ENCODE measurements at places on chromosomes 16 and 17.

DNA sequence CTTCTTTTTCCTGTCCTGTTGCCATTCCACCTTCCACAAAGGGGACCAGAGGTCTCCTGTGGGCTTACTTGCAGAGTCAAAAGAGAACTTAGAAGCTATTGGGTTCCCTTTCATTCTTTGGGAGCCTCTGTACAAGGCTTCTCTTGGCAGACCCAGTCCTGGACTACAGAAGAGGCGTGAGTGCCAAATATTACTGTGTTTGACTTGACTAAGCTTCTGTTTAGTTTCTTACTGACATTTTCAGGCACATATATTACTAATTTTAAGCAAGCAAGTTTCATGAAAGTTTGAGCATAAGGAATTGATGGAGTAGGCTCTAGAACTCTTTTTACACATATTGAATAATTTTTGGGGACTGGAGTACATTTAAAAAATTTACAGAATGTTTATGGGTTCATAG is 254.4 kb downstream of the HAPSTR1 start:
- DNase-seq: no peak

DNA sequence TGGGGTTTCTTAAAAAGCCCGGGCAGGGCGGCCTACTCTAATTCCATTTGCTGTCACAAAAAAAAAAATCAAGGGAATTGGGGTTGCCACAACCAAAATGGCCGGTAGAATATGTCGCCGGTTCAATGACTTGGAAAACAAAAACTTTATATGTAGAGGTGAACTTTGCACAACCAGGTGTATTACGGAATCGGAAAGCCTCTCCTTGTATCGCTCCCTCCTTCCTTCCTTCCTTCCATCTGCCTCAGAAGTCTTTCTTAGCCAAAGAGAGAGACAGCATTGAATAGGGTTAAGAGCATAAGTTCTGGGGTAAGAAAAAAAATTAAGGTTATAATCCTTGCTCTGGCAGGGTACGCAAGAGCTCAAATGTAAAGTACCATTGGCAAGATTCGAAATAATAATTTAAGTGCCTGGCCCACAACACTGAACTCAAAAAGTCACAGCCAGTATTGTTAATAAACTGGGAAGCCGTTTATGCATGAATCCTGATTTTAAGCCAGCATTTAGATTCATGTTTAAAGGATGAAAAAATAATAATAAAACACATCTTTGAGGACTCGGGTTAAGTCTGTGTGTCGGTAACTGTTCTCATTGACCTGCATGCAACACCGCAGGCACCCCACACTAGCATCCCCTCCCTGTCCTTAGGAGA is 522 bp upstream of the GLG1 start:
- DNase-seq: no peak

- no peak for DNase-seq
These were observed 82.2 kb downstream of the HELZ start for GRCh38 chr17:67162771-67163170.

GRCh38 chr16:46618516-46618915 is 2.7 kb downstream of the SHCBP1 start:
- DNase-seq: no peak

DNA sequence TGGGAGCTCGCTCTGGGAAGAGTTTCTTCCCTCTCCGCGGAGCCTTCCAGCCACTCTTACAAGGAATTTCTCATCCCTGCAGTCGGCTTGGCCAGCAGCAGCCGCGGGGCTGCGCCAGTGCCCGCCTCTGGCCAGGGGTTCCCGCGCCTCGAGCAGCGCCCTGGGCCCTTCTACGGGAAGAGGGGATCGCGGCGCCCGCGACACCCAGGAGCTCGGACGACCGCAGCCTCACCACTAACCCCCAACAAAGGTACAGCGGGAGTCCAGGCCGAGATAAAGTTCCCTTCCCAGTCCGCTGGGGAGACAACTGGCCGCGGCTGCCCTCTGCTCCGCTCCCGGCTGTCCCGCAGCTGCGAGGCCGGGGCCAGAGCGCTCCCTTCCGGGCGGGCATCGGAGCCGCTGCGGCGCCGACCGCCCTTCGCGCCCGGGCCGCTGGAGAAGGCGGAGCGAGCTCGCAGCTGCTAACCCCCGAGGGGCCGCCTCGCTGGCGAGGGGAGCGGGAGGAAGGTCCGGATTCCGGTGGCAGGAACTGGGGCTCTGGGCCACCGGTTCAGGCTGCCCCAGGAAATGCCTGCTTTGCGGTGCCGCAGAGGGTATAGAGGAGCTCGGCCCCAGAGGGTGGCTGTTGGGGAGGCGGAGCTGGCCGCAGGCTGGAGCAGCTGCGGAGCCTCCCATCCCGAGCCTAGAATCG is 3.6 kb upstream of the HS3ST3B1 start:
- DNase-seq: no peak

DNA sequence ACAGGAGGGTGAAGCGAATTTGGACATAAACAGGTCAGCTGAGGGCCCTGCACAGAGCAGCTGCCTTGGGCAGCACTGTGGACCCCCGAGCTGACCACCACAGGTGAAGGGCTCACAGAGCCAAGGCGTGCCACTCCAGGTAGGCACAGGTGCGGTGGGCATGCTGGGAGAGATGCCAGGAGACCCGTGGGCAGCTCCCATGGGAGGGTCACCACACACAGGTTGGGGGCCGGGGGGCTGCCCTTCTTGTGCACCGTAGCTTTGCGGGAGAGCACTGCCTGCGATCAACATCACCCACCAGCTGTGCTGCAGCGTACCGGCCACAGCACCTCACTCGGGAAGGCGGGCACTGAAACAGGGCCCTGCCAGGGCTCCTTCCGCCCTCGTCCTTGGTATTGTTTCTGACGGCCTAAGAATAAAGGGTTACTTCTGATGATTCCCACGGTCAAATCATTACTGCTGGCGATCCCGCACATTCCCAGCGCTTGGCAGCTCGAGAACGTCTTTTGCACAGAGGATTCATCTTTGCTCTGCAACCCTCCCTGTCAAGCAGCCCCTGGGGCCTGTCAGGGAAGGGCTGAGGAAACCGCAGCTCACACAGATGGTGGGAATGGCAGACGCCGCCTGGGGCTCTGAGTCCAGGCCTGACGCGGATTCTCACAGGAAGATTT is 181.7 kb downstream of the BANP start:
- DNase-seq: no peak

DNA sequence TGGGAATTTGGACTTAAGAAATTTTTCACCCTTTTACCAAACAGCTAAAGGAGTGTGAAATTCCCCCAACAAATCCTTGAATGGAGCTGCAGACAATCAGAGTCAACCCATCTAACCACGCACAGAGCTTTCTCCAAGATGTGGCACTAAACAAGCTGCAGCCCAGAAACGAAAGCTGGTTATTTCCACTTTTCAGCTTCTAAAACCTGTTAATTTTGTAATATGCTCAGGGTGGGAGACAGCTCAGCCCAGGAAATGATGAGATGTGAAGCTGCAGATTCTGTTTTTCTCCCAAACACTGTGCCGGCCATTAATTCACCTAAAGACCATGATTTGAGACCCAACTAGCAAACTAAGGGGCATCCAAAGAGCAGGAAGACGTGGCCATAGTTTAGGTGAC is 33.2 kb upstream of the ABR start:
- no peak for DNase-seq

GRCh38 chr16:49183911-49184310 is 97.7 kb downstream of the CBLN1 start:
- DNase-seq: peak; percentile 23

DNA sequence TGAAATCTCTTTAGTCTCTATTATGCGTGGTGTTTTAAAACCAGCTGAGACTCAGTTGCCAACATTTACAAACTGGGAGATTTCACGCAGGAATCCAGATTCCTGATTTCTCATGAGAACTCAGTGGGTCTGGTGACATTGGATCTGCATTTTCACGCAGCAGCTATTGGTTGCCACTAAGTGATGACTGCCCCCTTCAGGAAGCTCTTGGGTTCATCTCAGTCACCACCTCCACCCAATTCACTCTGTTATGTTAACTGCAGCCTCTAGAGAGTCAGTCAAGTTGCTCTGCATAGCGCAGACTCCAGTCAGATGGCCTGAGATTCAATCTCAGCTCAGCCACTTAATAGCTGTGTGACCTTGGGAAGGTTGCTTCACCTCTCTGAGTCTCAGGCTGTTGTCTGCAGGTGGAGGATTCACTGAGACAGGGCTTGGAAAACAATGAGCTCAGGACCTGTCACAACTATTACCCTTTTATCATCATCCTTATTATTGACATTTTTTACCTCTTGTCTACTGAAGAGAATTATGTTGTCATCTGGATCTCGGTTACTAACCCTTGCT is 6.4 kb downstream of the SHISA9 start:
- DNase-seq: peak; percentile 26

DNA sequence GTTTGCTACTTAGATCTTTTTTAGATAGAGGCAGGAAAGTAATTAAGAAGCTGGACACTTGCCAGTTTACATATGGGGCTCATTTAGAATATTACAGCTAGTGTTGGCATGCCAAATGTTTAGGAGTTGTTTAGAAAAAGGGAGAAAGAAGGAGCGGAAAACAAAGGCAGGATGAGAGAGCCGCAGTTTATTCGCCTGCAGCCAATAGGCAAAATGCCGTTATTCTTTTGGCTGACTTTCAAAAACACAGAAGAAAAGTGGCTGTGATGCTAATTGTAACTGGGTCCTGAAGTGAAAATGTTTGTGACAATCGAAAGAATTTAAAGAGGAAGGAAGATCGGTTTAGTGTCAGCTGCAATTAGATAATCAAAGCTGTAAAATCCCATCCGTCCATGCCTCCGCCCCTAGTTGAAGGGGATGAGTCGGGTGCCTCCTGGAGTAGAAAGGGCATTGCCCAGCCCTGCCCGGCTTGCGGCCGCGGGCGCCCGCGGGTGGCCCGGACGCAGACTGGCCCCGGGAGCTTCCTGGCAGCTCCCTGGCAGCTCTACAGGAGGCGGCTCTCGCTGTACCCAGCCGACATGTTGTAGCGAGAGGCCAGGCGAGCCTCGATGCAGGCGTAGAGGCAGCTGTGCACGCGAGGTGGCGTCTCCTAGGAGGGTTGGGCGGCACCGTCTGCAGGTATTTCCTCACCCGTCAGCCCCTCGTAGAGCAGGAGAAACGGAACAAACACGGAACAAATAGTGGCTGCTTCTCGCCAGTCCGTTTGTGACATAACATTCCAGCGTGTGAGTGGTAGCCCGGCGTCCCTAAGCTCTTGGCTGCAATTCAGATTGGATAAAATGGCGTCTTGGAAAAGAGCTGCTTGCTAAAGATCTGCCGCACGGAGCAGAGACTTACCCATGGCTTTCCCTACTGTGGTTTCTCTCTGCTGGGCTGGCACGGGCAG is 82.2 kb downstream of the TNRC6C start:
- DNase-seq: no peak

GRCh38 chr17:34990921-34991365 is 10.6 kb downstream of the LIG3 start:
- no peak for DNase-seq

GRCh38 chr17:79657036-79657435 is 46.2 kb upstream of the RBFOX3 start:
- DNase-seq: no peak

GRCh38 chr16:22721511-22722100 is 92.4 kb upstream of the HS3ST2 start:
- no peak for DNase-seq

- no peak for DNase-seq
These were observed 6.2 kb downstream of the CBX4 start for GRCh38 chr17:79833110-79833450.

- DNase-seq: no peak
These were observed 29.4 kb downstream of the HMOX2 start for GRCh38 chr16:4505356-4506147.

DNA sequence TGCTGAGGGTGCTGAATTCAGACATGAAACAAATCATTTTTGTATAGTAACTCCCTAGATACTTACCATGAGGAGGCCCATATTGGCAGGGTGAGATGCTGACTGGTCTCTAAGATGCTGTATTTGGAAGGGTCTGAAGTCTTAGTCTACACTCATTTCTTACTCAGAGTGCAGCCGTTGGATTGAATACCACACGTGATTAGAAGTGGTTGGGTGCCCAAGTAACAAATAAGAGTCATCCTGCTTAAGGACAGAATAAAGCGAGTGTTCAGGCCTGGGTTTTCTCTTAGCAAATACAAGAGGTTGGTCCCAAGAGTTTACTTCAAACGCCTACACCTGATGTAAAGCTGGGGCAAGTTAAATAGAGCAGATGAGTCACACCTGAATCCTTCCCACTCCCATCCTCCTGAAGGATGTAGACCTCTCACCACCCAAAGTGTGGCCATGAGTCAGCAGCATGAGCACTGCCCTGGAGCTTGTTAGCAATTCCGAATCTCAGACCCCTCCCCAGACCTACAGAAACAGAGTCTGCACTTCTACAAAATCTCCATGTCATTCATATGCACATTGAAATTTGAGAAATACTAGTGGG is 284.6 kb upstream of the CDH5 start:
- DNase-seq: no peak

- peak; percentile 85 for DNase-seq
These were observed 41.2 kb downstream of the C16orf87 start for GRCh38 chr16:46789499-46790414.

GRCh38 chr16:71803305-71803690 is 5.3 kb downstream of the AP1G1 start:
- DNase-seq: no peak

GRCh38 chr16:66714654-66715307 is 18.2 kb upstream of the CMTM4 start:
- no peak for DNase-seq

- DNase-seq: no peak
These were observed 435.5 kb downstream of the MAF start for GRCh38 chr16:79165079-79165478.

DNA sequence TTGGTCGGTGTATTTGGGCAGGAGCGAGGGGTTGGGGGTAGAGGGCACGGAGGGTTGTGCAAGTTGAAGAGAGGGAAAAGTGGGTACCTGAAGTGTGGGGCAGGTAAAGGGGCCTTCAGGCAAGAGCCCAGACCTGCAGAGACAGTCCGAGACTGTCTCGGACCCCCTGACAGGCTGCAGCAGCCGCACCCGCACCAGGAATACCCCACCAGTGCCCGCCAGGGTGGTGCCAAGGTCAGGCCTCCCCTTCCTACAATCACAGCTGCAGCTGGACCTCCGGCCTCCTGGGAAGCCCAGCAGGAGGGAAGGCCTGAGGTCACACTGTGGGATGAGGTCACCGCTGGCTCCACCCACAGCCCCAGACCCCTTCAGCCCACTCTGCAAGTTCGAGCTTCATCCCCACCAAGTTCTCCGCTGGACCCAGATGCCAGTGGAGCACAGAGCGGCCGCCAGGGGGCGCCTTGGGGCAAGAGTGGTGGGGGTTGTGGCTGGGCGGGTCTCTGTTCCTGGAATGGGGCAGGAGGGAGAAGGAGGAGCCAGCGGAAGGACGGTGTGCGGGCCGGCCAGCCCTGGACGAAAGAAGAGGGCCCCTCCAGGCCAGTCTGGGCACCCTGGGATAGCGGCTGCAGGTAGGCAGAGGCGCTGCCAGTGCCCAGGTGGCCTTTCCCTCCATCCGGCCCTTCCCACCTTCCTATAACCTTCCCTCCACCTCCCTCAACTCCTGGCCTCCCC is at the start of gene HSD3B7:
Gene HSD3B7 (plus strand): TSS at position 539 of the 732 bp plus-strand sequence. CDS start 452 bp downstream, outside the sequence.
- peak; percentile 92 for DNase-seq

- no peak for DNase-seq
These were observed 50.2 kb upstream of the ATF7IP2 start for GRCh38 chr16:10335681-10336080.

Data from K562 (cell line).